ENCODE measurements at places on chromosomes 13 and 19. TPM values are rescaled to one million over a fixed set of nuclear protein-coding genes. Genes with fewer than 3 reads are reported as not detected.

The LDLR gene
- total RNA-seq, result 152 TPM

The CEACAM20 gene
- total RNA-seq, result not detected

DNA sequence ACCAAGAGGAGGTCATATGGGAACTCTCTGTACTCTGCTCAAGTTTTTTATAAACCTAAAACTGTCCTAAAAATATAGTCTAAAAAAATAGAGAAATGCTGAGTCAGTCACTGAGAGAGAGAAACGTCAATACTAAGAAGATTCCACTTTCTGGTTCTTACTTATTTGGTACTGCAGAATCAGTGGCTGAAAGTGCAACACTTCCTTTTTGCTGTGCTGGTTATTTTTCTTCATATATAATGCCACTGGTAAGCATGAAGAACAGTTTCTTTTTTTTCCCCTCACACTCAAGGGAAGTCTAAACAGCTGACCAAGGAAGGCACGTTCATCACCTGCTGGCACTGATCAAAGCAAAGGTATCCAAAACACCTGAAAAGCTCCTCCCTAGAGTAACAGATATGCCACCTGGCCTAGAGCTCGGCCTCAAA lies 44.3 kb upstream of the N4BP2L1 start:
- DNase-seq, result no peak

DNA sequence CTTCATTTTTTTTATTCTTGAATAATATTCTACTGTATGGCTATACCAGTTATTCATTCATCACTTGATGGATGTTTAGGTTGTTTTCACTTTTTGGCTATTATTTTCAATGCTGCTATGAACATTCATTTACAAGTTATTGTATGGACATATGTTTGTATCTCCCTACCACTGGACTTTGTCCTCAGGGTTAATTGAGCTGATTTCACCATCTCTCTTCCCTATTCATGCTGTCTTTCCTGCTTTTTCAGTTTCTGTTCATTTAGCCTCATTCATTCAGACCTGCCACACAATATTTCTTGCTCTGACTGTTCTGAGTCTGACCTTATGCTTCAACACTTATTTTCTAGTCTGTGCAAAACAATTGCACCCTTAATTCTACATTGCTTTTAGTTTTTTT lies 12.3 kb upstream of the C1QTNF9B start:
- no peak for DNase-seq

DNA sequence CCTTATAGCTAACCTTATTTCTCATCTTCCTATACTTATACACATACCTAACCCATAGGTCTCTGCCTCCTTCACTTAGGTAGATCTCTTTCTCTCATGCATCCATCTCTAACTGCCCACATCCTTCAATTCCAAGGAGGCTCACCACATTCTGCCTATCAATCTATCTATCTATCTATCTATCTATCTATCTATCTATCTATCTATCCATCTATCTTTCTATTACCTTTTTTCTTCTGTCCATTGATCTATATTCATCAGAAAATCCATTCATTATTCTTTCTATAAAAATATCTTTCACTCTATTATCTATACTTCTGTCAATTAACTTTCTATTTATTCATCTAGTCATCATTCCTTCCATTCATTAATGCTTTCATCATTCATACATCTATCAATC lies 11.1 kb upstream of the CYP2A7 start:
- DNase-seq, result no peak
